ENCODE measurements at places on chromosomes 12 and 14. TPM values are rescaled to one million over a fixed set of nuclear protein-coding genes. Genes with fewer than 3 reads are reported as not detected.

DNA sequence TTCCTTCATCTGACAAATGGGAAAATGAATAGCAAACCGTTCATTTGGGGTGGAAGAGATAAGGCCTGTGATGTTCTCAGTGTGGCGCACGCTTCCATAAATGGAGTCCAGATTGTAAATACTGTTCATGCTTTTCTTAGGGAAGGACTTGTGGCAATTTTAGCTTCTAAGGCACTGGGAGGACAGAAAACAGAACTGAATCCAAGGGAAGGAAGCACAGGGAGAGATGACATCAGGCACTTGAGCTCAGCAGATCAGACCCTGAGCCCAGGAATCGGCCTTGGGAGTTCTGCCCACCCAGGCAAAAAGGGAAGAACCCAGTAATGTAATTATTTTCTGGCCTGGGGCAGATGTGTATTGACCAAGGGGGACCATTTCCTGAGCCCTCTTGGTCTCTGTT is 7.2 kb upstream of the SH2B3 start:
- DNase-seq = no peak

DNA sequence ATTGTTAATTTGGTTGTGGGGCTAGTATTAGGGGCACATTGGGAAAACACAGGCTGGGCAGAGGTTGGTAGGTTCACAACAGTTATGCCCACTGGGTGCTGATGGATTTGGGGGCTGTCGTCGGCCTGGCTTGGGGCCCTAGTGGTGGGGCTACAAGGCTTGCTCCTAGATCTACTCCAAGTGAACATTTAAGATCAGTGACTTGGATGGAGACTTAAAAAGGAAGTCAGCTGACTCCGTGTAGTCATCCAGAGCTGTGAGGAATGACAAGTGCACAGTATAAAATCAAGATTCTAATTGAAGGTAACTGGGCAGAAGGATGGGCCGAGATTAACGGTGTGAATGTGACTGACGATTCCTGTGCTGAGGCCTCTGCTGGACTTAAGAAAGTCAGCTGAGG is 12.8 kb upstream of the NR4A1 start:
- DNase-seq = no peak

Gene ADGRD1
- total RNA-seq = 7.9 TPM

Gene KRT80
- 14.0 TPM for total RNA-seq

GRCh38 chr12:56143217-56143616 is 9.2 kb upstream of the MYL6B start:
- no peak for DNase-seq

All from psoas muscle (tissue), 8 donors.